ENCODE measurements at places on chromosomes 6 and 20.
A peak's percentile ranks its signal among the peaks of the same experiment; 100 is the strongest.

DNA sequence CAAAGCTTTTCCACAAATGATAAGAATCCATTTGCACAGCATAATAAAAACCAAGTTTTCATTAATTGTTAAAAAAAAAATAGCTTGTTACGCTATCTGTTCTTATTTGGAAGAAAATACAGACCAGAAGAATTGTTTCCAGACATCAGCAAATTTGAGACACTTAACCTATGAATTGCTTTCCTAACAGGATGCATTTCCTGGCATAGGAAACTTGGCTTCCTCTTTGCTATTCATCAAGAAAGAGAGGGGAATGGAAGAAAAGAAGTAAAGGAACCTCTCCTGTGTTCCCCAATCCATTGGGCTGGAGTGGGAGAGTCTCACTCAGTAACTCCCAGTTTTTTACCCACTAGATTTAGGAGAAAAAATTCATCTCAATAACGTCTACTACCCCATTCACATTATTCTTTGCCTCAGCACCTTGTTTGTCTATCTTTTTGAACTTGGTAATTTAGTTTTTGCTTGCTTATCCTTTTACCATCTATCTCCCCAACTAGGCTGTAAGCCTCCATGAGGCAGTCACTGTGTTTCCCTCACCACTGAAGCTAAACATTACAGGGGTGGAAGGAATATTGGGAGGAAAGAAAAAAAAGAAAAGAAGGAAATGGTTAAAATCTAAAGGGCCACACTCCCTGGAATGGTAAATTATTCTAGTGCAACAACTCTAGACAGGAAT is 150.3 kb downstream of the COL21A1 start:
- DNase-seq, result peak; percentile 17

GRCh38 chr6:136524936-136525413 is 25.2 kb downstream of the MAP7 start:
- DNase-seq, result no peak

DNA sequence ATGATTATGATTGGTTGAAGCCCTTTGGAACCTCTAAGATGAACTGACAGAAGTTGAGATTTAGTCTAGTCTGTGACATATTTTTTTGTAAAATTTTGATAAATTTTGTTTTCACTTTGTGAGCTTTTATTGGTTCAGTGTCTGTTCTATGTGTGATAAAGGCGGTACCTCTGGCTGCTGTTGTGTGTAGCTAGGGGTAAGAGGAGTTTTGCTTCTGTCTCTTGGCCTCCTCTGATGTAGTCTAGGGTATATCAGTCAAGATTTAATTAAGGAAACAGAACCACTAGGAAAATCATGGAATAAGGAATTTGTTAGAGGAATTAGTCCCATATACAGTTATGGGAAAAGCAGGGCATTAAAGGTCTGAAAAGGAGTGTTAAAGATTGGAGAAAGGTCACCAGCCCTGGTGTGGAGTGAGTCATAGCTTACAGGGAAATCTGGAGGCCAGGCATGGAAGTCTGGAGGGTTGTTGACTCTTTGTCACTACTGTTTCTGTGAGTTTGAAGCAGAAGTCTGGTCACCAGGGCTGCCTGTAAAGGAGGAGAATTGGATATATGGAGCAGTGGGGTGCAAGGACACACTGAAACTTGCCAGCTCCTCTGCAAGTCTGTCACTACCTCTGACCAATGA is 28.5 kb downstream of the CDC5L start:
- DNase-seq, result peak; percentile 38

DNA sequence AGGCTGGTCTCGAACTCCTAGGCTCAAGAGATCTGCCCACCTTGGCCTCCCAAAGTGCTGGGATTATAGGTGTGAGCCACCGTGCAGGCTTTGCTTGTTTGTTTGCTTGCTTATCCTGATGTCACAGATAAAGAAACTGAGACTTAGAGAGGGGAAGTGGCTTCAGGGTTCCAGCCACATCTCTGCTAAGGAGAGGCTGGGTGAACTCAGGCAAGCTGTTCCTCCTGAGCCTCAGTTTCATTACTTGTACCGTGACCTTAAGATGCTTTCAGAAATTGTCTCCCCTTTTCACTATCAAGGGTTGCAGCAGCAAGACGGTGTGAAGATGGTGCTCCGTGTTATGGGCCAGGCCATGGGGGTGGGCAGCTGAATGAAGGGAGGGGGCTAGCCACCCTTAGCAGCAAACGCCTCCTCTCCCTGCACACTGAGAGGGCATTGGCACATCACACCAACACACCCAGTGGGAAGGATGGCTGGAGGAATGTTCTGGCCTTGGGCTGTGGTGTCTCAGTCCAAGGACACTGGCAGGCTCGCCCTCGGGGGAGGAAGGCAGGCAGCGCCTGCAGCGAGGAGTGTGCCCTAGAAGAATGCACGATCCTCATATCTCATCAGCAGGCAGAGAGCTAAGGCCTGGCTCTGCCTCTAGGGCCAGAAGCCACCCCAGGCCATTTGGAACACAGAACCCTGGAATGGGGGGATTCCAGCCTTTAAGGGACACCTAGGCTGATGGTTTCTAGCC is 48.2 kb upstream of the TLDC2 start:
- DNase-seq, result peak; percentile 38

DNA sequence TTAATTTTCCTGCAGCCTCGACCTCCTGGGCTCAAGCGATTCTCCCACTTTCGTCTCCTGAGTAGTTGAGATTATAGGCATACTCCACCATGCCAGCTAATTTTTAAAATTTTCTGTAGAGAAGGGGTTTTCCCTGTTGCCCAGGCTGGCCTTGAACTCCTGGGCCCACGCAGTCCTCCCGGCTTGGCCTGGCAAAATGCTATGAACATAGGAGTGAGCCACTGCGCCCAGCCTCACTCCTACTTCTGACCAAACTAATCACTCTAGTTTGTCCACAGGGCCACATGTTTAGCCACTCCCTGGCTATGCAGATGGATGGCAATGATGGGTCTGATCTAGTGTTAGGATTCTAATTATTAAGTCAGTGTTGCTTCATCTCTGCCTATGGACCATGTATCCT is 31.9 kb upstream of the RPN2 start:
- no peak for DNase-seq

- DNase-seq, result no peak
Observed at GRCh38 chr6:6663421-6664135, 75.1 kb downstream of the LY86 start.

DNA sequence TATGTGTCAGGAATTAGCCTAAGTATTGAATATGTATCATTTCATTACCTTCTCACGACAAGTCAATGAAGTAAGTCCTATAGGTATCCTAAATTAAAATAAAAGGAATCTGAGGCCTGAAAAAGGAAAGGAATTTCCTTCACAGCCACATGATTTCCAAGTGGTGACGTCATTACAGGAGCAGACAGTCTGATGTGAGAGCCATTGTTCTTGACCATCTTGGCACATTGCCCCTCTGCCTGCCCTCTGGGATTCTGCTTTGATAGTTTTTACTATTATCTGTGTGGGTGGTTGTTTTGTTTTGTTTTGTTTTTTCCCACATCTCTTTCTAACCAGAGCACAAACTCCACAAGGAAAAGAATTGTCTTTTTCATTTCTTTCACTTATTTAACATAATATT is 219.8 kb upstream of the UFL1 start:
- DNase-seq, result no peak

GRCh38 chr20:19964289-19965265 is 52.6 kb upstream of the NAA20 start:
- peak; percentile 94 for DNase-seq

DNA sequence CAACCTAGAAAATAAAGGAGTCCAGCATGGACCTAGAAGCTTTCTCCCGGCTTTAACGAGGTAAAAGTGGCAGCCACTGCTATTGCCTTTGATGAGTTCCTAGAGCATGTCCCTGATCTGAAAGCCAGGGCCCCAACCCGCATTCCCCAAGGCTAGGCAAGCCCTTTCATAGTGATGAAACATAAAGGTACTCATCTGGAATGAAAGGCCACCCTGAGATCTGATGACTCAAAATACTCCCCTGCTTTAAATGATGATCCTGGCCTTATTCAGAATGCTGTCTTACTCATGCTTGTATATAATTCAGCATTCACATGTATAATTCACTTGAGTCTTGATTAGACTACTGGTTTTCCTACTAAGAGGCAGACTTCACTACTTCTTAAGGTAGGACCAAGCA is 21.3 kb downstream of the TTPAL start:
- peak; percentile 79 for DNase-seq

GRCh38 chr20:58228484-58229197 is at the start of gene ANKRD60:
ANKRD60 (minus strand) TSS chr20:58228653; CDS start chr20:58228653, 0 bp downstream.
- peak; percentile 13 for DNase-seq

- DNase-seq, result peak; percentile 96
Observed at GRCh38 chr6:146914489-146915483, 289.4 kb upstream of the STXBP5 start.

DNA sequence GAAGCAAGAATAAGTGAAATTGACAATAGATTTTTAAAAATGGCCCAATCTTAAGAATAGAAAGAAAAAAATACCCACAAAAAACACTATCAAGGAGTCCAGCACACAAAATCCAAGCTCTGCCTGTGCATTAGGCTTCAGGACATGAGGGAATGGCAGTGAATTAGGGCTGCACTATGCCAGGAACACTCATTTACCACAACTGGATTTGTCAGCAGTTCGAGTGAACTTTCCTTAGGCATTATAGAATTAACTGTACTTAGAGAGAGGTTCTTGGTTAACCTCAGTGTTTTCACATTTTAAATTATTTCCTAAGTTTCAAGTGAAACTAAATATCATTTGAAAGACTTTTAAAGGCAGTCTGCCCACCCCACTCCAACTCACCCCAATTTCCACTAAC is 34.8 kb downstream of the SLC22A3 start:
- DNase-seq, result no peak

- peak; percentile 58 for DNase-seq
Observed at GRCh38 chr6:133741375-133741861, 147.5 kb upstream of the TCF21 start.

- no peak for DNase-seq
Observed at GRCh38 chr20:11791316-11791715, 126.4 kb upstream of the BTBD3 start.

DNA sequence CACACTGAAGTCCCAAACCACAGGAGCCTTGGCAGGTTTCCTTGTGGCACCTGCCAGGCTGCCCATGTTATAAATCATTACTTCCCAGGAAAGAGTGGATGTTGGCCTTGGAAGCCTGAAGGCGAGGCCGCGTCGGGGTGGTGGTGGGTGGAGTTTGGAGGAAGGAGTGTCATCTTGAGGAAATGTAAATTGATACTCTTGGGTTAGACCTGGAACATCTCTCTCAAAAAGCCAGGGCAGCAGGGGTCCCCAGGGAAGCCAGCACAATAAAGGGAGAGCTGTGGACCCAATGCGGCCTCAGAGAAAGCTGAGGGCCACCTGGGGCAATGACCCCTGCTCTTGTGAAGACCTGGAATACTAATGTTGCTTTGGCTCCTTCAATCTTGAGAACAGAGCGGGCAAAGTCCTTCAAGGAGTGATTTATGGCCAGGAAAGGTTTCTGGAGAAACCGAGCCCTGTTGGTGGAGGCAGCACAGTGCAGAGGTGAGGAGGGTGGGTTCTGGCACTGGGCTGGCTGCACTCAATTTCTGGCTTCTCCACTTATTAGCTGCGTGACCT is 26.3 kb upstream of the TRAF3IP2 start:
- DNase-seq, result peak; percentile 20

- DNase-seq, result no peak
Observed at GRCh38 chr20:40768105-40768504, 79.1 kb upstream of the MAFB start.

- DNase-seq, result no peak
Observed at GRCh38 chr20:20711413-20711812, 1.0 kb downstream of the RALGAPA2 start.

GRCh38 chr6:132257561-132257960 is 143.7 kb downstream of the MOXD1 start:
- DNase-seq, result no peak

- DNase-seq, result peak; percentile 51
Observed at GRCh38 chr20:47125508-47125757, 230.8 kb downstream of the EYA2 start.

GRCh38 chr6:76441875-76442274 is 369.4 kb upstream of the IMPG1 start:
- DNase-seq, result no peak

DNA sequence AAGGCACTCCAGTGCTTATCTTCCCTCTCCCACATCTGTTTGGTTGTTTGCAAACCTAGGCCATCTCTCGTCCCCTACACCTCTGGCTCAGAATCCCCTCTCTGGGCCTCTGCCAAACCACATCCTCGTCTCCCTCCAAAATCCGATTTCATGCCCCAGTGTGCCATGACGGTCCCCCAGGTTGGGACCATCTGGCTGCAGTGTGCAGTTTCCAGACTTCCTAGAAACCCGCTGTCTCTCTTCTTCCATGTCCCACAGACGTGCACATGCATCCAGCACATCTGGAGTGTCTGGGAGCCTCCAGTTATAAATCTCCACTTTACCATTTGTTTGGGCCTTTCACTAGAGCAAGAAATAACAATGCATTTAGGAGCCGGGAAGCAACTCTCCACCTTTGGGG is 316.2 kb downstream of the KIF16B start:
- no peak for DNase-seq
